Cortex of kidney (tissue), 1 donor: ENCODE measurements at places on chromosomes 11 and 22.

- DNase-seq, result no peak
Observed at GRCh38 chr22:17563936-17564391, 666 bp downstream of the SLC25A18 start.

DNA sequence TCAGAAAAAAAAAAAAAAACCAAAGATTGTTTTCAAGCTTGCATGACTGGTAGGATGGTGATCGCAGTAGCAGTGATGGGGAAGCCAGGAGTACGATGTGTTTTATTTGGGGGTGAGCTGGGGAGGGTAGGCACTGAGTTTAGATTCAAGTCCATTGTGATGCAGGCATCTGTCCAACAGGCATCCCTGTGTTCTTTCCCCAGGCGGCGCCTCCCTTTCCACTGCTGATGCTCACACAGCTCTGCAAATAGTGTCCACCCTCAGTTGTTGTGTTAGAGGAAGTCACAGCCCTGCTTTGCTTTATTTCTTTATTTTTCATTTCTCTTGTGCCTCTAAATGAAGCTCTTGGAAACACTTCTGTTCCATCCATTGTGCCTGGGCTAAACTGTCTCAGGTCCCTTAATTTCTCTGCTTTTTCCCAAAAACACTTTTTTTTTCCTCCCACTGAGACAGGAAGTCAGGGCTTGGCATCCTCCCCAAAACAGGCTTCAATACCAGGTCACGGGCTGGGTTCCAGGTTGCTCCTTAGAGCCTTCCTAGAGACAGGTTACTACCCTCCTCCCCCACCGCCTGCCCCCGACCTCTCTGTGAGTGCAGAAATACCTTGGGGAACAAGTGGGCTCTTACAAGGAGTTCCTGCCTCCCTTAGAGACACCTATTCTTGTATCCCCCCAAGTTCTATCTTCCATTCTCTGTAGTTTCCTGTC lies 38.6 kb upstream of the HSPA8 start:
- no peak for DNase-seq

DNA sequence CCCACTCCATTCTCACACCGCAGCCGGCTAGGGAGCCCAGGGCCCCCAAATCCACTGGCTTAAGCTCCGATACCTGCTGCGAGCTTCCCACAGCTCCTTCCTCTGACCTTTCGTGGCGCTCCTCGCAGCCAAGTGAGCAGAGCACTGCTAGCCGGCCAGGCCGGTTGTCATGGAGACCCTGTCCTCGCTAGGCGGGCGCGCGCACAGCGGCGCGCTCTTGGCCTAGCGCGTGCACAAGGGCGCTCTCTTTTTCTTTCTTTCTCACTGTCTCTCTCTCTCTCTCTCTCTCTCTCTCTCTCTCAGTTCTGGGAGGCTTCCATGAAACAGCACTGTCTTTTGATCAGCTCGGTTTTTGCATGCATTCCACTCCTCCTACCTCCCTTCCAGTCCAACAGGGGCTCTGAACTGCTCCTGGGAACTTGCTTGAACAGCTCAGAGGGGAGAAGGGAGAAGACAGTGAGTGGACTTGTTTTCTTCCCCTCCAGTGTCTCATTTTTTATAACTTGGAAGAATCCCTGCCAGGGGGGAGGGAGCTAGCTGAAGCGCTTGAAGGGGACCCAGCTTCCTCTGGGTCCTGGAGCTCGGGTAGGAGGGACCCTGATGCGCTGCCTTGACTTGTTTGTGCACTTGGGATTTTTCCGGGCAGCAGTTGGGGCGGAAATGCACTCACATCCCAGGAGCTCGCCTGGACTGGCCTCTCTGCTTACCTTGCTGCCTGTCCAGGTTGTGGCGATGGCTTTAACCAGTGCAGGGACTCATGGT lies 100.3 kb upstream of the AKIP1 start:
- DNase-seq, result no peak

- no peak for DNase-seq
Observed at GRCh38 chr22:36625102-36625501, 78.5 kb downstream of the CACNG2 start.

DNA sequence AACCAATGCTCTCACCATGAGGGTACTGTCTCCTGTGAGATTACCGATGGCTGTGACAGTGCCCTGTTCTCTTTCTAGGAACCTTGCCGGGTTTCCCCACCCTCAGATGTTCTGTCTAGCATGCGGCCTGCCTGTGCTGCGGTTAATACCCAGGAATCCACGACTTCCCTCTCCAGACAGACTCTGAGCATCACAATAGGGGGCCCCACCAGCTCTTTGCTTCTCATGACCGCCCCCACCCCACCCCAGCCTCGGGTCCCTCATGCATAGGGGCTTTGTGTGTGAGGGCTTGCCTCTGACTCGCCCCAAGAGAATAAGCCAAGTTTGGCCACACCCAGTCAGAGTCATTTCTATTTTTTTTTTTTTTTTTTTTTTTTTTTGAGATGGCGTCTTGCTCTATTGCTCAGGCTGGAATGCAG lies 10.3 kb downstream of the PARVG start:
- DNase-seq, result no peak
